ENCODE measurements at places on chromosomes 2 and 18. TPM values are rescaled to one million over a fixed set of nuclear protein-coding genes. Genes with fewer than 3 reads are reported as not detected.

Gene AFF3
- total RNA-seq, result 12.2 TPM

Gene ANKRD30B
- not detected for total RNA-seq

Gene DSG4
- total RNA-seq, result not detected

Gene CD226
- 0.80 TPM for total RNA-seq

Gene TSPYL6
- total RNA-seq, result not detected

Gene AQP12A
- total RNA-seq, result not detected

Gene UCN
- total RNA-seq, result 1.5 TPM

Gene RANBP2
- 67.7 TPM for total RNA-seq

Gene UPP2
- not detected for total RNA-seq

All from endothelial cell (in vitro differentiated cells).